ENCODE measurements at places on chromosomes 7 and 10.

- DNase-seq = no peak
Observed at GRCh38 chr10:110057456-110057855, 49.7 kb downstream of the ADD3 start.

DNA sequence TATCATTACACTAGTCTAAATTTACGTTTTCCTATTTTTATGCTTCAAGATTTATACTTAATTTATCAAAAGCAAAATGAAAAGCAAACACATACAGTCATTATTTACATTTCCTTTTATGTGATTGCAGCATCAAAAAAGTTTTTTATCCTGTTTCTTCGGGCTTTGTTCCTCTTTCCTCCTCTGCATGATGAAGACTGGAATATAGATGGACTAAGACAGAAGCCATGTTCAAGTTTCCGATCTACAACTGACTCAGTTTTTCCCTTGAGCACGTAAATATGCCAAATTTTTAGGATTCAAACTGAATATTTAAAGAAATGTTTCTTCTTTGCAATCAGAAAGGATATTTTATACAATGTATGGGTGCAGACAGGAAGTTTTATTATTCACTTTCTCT is 273.5 kb upstream of the DGKB start:
- no peak for DNase-seq

DNA sequence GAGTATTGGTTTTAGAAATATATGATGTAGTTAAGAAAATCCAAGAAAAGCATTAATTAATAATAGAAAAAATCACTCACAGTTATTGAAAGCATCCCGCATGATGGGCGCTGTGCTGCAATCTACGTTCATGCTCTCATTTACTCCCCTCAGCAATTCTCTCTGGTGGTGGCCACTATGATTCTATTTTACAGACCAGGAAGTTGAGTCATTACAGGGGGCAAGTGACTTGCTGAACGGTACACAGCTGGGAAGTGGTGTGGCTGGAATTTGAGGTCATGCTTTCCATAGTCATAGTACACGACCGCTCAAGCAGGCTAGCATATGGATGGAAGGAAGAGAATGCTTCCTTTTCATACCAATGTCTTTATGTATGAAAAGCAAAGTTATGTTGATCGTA is 117.4 kb downstream of the TES start:
- no peak for DNase-seq

DNA sequence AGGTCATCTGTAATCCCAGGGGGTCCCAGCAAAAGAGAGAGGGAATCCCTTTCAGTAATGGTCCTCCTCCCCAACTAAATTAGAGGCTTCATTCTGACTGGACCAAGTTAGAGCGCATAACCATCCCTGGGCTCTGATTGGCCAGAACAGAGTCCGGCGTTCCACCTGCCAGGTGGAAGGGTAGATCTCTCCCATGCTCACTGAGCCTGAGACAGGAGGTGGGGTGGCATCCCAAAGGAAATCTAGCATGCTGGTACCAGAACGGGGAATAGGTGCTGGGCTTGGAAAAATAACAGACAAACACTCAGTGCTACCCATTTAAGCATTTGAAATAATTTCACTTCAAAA is 21.0 kb upstream of the TSPAN33 start:
- DNase-seq = no peak

DNA sequence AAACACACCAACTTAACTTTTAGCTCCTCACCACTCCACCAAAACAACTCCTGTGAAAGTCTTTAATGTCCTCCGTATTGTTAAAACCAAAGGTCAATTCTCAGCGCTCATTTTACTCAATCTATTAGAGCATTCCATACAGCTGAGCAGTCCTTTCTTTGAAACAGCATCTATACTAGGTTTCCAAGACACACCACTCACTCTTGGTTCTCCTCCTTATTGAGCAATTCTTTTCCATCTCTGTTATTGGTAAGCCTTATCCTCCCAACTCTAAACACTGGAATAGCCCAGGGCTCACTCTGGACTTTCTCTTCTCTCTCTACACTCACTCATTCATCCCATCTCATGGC is 34.9 kb downstream of the COA1 start:
- DNase-seq = no peak

DNA sequence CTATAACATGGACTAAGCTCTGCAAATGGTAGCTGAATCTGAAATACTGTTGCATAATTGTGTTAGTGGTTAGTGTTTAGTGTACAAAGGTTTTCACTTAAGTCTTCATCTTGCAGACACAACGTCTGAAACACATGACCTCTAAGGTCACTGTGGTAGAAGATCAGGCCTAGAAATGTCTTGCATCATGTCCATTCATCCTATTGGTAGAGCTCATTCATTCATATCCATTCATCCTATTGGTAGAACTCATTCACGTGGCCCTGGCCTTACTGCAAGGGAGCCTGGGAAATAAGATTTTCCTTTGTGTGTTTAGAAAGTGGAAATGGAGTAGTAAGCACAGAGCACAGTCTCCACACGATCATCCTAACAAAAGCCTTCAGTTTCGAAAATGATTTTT is 485.8 kb downstream of the PLXNA4 start:
- no peak for DNase-seq

DNA sequence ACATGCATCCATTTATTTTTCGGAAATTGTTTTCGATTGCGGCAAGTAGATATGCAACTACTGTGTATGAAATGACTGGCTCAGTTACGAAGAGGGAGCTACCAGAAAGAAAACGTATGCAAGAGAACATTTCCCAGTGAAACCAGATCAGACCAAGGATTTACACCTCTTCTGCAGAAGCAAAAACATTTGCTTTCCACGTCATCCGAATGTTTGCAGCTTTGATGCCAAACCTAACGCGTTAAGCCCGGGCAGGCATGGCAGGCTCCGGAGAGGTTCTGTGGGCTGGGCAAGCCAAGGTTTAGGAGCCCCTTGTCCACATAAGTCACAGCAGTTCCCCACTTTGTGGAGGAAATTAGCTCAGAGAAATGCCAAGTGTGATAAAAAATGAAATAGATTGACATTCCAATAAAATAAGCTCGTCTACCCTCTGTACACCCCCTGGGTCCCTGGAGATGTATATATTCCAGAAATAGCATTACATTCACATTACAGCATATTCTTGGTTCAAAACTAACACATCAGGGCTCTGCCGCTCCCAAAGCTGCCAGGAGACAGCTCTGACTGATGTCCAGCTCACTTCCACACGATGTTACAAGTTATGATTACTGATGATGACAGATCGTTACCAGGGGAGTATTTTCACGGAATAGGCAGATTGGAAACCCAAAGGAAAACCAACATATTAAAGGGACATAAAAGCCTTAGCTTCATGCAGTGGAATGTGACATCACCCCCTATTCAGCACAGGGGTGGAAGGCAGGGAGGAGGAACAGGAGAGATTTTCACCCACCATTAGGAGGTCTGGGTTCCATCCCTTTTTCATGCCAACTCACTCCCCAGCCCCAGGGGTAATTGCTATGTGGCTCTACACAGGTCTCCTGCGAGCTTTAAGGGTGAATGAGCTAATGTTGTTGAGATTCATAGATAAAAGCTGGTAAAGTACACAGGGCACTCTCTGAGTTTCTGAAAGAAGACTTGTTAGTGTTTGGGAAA is 81.5 kb downstream of the LYZL1 start:
- DNase-seq = no peak

DNA sequence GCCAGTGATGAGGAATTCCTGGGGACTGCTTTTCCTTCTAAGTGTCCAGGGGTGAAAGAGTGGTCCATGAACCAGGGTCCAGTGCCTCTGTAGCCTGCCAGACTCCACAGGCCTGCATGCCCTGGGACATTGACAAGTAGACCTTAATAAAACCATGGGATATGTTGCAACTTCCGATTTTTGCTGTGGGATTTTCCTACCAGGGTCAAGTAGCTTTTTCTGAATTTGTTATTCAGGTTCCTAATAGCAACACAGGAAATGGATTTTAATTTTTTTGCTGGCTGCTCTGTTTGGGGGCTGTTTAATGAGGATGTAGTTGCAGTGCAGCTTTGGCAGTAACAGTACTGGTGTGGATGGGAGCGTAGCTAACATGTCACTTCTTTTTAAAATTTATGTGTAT is 42.1 kb downstream of the WBP1L start:
- DNase-seq = no peak

DNA sequence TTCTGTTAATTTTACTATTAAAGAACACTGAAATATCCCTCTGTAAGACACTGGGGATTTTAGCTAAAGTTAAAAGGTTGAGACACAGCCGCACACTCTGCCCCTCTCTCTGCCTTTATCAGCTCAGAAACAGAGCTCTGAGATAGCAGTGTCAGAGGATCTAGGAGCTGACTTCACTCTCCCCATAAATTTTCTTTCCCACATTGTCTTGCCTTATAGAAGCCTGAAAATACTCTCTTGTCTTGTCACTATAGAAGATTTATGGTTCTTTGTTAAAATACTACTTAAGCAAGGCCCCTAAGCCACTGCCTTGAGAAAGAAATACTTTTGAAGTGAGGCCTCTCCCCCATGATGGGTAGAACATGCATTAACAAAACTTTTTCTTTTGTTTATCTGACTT is 105.7 kb upstream of the C10orf90 start:
- DNase-seq = no peak

GRCh38 chr7:30743371-30744074 is 8.4 kb upstream of the INMT start:
- no peak for DNase-seq

GRCh38 chr10:91787810-91788209 is 10.4 kb upstream of the TNKS2 start:
- DNase-seq = no peak

GRCh38 chr7:8387551-8388256 is 45.7 kb upstream of the NXPH1 start:
- no peak for DNase-seq

GRCh38 chr7:106757846-106758245 is 96.9 kb upstream of the CCDC71L start:
- DNase-seq = no peak

GRCh38 chr7:79664884-79665676 is 211.6 kb upstream of the MAGI2 start:
- DNase-seq = no peak

DNA sequence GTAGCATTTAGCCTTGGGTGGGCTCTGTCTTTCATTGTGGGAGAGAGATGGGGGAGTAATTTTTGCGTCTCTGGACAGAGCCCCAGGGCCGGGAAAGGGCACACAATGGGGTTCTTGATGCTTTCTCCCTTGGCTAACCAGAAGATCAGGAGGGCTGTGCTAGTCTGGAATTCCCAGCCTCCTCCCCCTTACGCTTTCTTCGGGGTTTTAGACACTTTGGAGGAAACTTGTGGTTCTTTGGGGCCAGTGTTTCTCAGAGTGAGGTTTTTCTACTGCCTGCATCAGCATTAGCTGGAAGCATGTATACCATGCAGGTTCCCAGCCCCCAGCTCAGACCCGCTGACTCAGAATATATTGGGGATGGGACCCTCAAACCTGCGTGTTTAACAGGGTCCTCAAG is 7.0 kb downstream of the NEURL1 start:
- no peak for DNase-seq

GRCh38 chr7:47217570-47218360 is 364.1 kb downstream of the TNS3 start:
- DNase-seq = no peak

DNA sequence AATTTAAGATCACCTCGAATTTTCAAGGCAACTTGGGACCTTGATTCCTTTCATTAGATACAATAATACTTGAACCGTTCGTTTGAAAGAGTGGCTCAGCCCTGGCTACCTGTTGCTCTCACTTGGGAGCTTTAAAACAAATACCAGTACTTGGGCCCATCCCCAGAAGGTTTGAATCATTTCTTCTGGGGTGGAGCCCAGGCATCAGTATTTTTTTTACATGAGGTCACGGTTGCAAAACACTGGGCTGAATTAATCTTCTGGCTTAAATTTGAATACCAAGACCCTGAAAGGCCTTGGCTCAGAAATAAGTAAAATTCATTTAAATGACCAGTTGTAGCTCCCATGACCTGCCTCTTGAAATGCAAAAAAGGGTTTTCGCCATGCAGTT is 214.9 kb downstream of the CREB5 start:
- no peak for DNase-seq

DNA sequence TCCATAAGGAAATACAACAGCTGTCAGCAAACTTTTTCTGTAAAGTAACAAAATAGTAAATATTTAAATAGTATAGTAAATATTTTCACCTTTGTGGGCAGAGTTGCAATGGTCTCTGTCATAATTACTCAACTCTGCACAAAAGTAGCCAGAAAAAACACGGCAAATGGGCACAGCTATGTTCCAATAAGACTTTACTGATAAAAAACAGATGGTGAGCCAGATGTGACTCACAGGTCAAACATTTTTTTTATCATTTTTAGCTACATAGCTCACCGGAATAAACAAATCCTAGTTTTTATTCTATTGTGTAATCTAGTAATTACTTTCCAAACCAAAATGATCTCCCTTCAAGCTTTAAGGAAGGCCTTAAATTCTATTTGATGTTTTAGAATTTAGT is 55.3 kb downstream of the NCAPG2 start:
- DNase-seq = no peak

GRCh38 chr7:7830122-7830878 is 111.9 kb upstream of the RPA3 start:
- no peak for DNase-seq

DNA sequence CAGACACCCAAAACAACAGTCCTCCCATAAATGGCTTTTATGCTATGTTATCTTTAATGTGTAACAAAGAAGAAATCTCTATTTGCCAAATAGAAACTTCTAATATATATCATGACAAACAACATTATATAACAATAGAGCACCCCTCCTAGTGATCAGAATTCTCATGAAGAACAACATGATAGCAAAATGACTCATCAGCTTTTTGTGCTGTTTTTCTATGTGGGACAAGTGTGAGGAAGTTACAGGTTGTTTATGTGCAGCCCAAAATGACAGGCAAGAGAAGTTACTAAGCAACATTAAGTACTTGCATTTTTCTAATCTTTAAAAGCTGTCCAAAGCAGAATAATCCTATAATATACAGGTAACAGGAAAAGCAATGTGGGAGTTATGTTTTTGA is 7.7 kb downstream of the DGKB start:
- no peak for DNase-seq

DNA sequence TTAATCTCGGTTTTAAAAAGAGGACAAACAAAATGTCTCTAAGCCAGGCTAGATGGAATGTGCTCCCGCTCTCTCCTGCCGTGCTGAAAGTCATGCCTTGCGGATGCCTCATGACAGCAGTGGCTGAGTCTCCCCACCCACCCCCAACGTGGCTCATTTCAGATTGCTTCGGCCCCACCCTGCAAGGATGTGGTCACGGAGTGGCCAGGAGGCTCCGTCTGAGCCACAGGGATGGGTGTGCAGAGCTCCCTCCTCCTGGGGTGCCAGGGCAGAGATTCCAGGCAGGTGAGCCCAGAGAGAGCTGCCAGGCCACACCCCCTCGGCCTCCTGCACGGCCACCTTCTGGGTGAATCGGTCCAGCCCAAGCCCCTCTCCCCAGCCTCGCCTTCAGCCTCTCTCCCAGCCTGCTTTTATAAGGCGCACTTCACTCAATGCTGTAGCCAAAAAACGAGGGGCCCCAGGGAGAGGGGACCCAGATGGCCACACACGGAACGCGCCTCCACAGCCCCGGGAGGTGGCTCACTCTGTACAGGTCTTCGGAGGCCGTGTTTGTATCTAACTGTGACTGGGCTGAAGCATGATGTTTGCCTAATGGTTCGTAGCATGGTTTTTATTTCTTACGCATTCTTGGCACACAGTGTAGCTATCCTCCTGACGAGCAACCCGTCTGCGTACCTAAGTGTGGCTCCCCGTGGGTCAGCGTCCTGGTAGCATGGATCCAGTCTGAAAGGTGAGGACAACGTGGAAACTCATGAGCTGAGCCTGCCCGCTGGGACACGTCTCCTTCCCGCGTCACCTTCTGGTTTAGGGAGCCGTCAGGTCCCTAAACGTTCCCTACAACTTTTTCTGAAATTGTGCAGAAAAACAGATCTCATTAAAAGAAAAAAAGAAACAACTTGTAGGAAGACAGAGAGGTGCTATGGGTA is 413.8 kb upstream of the FOXK1 start:
- DNase-seq = no peak
